ENCODE measurements at places on chromosomes 5 and 9.

DNA sequence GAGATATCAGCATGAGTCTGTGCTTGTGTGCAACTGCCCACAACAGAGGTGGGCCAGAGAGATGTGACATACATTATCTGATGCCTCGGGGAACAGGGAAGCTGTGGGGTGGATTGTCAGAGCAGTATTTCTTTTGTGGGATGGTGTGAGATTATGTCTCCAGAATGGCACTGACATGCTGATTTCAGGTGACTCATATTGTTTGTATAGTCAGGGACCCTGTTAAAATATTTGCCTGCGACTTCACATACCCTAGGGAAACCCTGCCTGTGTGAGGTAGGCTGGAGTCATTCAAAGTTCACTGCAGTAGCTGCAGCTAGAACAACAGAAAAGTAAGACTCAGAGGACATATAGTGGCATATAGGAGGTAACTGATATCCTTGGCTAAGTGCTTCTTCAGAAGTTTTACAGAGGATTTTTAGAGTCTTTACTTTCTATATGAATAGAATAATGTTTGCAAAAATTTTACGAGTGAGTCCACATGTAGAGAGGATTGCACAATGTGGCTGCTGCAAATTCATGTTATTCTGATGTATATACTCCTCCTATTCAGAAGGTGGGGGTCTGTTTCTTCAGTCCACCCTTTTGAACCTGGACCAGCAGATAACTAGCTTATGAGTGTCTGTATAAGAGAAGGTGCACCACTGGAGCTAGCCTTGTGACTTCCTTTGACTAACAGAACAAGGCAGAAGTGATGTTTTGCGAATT is 89.3 kb downstream of the MACIR start:
- H3K27ac ChIP-seq: no peak overlapping the region
- no peak overlapping the region for H3K4me3 ChIP-seq
- H3K36me3 ChIP-seq: no peaks in the 10 kb centered on the region
- no peaks in the 10 kb centered on the region for H3K27me3 ChIP-seq
- H3K4me1 ChIP-seq: no peaks in the 10 kb centered on the region

GRCh38 chr9:89952401-89952800 is 347.6 kb downstream of the GADD45G start:
- H3K36me3 ChIP-seq: no peaks in the 10 kb centered on the region
- no peak for DNase-seq
- no peak overlapping the region for H3K27ac ChIP-seq
- H3K4me3 ChIP-seq: no peak overlapping the region
- H3K4me1 ChIP-seq: peaks cover 7% of the 10 kb centered on the region
- no peaks in the 10 kb centered on the region for H3K27me3 ChIP-seq

DNA sequence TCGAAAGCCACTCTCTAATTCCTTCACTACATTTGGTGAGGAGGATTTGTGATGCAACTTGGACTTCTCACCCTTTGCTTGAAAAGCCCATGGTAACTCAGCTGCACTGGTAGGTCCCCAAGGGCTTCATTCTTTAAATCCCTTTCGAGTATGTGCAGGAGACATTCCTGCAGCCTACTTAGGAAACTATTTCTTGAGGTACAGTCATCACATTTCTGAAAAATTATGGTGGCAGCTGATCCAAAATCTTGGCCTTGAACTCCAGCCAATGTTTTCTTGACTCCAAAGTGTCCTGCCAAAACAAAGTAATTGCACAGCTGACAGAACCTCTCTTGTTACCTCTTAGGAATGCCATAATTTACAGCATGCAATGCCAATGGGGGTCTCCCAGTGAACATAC is 99.7 kb downstream of the NPR3 start:
- H3K4me3 ChIP-seq: peak overlapping the region; percentile 18
- H3K27ac ChIP-seq: no peak overlapping the region
- H3K36me3 ChIP-seq: no peaks in the 10 kb centered on the region
- H3K27me3 ChIP-seq: no peaks in the 10 kb centered on the region

- no peaks in the 10 kb centered on the region for H3K27me3 ChIP-seq
- no peaks in the 10 kb centered on the region for H3K36me3 ChIP-seq
- no peak for DNase-seq
- no peak overlapping the region for H3K27ac ChIP-seq
- H3K4me1 ChIP-seq: no peaks in the 10 kb centered on the region
- H3K4me3 ChIP-seq: no peak overlapping the region
These were observed 112.2 kb upstream of the SMC2 start for GRCh38 chr9:103981912-103982311.

DNA sequence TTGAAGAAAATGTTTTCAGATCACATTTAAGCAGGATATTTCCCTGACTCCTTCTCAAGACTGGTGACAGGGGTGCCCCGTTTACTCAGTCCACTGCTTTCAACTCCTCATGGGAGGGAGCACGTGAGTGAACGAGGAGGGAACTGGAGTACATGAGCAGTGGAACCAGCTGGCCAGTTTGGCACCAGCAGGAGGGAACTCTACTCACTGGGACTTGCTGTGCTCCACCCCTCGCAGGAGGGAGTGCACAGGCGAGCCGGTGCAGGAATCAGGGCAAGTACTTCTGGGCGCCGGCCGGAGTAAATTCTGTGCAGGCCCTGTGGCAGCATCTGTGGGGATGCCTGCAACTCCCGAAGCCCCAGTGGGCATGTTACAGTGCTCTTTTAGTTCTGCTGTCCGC is 1941.1 kb upstream of the C9orf72 start:
- H3K36me3 ChIP-seq: no peaks in the 10 kb centered on the region
- no peaks in the 10 kb centered on the region for H3K4me1 ChIP-seq
- no peak for DNase-seq
- no peaks in the 10 kb centered on the region for H3K27me3 ChIP-seq
- H3K27ac ChIP-seq: no peak overlapping the region

- no peak overlapping the region for H3K4me3 ChIP-seq
- no peak for DNase-seq
- H3K27me3 ChIP-seq: no peaks in the 10 kb centered on the region
- no peaks in the 10 kb centered on the region for H3K36me3 ChIP-seq
- H3K27ac ChIP-seq: no peak overlapping the region
These were observed 89.9 kb upstream of the MPDZ start for GRCh38 chr9:13369431-13369830.

DNA sequence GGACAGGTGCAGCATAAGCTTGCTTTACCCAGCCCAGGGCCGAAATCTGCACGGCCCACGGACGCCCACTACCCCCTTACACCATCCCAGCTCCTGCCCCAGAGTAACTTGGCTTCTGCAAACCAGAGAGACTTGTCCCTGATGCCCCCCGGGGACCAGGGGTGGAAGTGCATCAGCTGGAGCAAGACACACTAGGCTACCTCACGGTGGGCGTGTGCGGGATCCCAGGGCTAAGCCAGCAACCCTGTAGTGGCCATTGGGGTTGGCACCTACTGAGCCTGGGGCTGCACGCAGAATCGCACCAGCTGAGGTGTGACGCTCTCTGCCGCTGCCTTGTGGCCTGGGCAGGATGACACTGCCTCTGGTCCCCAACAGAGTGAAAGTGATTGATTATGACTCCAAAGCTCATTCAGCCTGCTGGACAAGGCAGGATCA is 6.1 kb upstream of the ZNF79 start:
- no peaks in the 10 kb centered on the region for H3K27me3 ChIP-seq
- H3K36me3 ChIP-seq: no peaks in the 10 kb centered on the region
- no peak overlapping the region for H3K4me3 ChIP-seq
- no peak overlapping the region for H3K27ac ChIP-seq
- H3K4me1 ChIP-seq: peaks cover 3% of the 10 kb centered on the region

All from thoracic aorta (tissue), 2 donors.